ENCODE measurements at places on chromosomes 3 and 15.

DNA sequence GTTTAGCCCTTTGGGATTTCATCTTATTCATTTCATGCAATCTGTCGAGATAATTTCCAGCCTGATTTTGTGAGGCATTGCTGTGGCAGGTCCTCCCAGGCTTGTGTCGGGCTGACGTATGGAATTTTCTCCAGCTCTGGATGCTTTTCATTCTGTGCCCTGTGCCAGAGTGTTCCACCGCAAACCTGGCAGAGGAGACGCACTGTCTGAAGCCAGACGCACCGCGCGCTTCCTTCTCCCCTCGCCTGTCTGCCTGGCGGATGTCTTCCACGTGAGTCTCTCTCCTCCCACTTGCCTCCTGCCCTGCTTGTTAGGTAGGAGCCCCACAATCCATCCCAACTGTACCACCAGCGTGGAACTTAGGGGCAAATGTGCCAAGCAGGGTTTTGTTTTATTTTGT, 20.1 kb upstream of the GLCE start:
- no peak for DNase-seq

GRCh38 chr3:190499122-190499521, 14.8 kb upstream of the IL1RAP start:
- no peak for DNase-seq

DNA sequence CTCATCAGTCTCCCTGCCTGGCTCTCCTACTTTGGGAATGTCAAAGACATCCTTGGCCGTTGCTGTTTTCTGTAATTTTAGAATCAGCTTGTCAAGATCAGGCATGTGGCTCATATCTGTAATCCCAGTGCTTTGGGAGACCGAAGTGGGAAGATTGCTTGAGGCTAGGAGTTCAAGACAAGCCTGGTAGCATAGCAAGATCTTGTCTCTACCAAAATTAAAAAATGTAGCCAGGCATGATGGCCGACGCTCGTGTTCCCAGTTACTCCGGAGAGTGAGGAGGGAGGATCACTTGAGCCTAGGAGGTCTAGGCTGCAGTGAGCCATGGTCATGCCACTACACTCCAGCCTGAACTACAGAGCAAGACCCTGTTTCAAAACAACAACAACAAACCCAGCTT, 144.0 kb upstream of the ATP10A start:
- no peak for DNase-seq

DNA sequence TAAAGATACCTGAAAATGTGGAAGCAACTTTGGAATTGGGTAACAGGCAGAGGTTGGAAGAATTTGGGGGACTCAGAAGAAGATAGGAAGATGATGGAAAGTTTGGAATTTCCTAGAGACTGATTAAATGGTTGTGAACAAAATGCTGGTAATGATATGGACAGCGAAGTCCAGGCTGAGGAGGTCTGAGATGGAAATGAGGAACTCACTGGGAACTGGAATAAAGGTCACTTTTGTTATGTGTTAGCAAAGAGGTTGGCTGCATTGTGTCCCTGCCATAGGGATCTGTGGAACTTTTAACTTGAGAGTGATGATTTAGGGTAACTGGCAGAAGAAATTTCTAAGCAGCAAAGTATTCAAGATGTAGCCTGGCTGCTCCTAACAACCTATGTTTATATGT, 13.0 kb downstream of the MITF start:
- no peak for DNase-seq

DNA sequence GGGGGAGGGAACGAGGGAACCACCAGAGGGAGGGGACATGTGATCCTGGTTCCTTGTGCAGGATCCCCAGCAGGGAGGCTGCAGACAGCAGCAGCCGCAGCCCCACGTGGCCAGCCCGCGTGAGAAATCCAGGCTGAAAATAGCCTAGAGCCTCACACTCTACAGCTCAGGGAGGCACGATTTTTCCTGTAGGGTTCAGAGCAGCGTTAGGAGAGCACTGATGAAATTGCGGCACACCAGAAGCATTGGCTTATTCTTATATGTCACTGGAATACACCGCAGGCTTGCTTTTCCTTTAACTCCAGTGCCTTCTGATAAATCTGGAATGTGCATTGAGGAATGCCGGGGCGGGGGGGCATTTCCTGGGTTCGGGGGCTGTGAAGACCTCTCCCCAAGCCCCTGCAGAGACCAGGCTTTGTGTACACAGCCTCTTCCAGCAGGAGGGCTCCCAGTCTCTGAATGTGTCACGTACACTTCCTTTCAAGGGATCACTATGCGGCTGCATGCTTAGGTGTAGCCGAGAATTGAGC, 193.0 kb downstream of the ATP10A start:
- DNase-seq = no peak

GRCh38 chr15:40857601-40858341, 13.9 kb downstream of the SPINT1 start:
- peak; percentile 77 for DNase-seq

GRCh38 chr3:64003589-64003988, 19.7 kb downstream of the PSMD6 start:
- DNase-seq = no peak

DNA sequence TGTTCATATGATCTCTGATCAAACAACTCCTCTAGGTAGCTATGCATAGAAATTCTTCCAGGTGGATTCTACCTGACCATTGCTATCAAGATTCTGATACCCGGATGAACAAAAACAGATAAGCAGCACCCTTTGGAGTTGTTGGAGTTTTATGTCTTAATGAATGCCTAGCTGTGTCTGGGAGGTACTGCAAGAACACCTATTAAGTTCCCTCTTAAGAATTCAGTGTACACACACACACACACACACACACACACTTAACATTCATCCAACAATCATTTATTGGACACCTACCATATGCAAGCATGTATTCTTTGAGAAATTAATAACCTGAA, 58.1 kb upstream of the FNDC3B start:
- no peak for DNase-seq

DNA sequence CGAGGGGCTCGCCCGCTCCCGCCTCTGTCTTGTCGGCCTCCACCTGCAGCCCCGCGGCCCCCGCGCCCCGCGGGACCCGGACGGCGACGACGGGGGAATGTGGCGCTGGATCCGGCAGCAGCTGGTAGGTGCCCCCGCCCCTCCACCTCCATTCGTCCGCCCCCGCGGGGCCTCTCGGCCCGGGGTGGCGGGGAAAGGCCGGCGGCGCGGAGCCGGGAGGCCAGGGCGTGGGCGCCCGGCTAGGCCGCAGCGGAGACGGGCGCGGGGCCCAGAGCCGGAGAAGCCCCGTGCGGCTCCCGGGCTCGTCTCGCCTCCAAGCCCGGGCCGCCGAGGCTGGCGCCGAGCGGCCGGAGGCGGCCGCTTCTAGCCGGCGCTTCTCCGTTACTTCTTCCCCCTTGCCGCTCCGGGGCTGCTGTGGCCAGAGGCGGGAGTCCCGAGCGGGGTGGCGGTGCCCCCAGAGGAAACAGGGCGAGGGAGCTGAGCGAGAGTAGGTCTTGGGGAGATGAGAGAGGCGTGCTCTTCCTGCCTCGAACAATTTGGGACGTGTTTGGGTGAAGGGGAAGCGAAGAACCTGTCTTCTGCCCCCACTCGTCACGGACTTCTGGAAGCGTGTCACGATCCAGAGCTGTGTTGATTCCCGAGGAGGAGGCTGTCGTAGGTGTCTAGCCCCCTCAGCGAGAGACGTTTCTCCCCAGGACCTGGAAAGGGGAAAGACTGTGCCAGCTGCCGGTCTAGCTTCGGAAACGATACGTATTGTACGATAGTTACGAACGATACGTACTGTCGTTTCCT, 555 bp downstream of the ATP11B start:
- DNase-seq = no peak

- no peak for DNase-seq
Measured at GRCh38 chr3:171900446-171900845, 57.3 kb downstream of the TMEM212 start.

GRCh38 chr15:50134524-50135024, 15.5 kb upstream of the ATP8B4 start:
- DNase-seq = no peak

DNA sequence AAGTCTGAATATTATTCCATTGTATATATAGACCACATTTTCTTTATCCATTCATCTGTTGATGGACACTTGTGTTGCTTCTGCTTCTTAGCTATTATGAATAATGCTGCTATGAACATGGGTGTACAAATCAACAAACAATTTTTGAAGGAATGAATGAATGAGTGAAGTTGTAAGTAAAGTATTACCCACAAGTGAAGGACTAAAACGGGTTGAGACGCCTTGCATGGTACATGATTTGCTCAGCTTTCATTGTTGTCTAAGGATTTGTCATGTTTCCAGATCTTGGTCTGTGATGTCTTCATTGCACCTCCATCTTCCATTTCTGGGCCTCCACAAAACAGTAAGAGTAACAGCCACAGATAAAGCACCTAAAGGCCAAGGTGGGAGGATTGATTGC, 20.5 kb downstream of the IFT122 start:
- DNase-seq = no peak

- DNase-seq = no peak
Measured at GRCh38 chr3:140165781-140166180, 230.8 kb downstream of the CLSTN2 start.

DNA sequence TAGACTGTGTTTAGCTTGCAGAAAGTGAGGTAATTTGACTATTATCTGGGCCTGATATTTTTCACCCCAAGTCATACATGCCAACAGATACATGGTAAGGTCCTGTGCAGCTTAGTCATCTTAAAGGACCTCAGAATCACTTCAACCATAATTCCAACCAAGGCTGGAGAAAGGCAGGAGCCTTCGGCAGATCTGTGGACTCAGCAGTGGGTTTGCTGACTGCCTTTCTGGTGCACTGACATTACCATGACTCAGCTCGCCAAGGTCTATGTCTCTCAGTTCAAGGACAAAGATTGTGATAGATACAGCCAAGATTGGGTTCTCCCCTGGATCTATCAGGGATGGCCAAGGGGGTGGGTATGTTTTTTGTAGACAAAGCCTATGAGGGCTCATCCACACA, 32.7 kb downstream of the LYZL4 start:
- no peak for DNase-seq

DNA sequence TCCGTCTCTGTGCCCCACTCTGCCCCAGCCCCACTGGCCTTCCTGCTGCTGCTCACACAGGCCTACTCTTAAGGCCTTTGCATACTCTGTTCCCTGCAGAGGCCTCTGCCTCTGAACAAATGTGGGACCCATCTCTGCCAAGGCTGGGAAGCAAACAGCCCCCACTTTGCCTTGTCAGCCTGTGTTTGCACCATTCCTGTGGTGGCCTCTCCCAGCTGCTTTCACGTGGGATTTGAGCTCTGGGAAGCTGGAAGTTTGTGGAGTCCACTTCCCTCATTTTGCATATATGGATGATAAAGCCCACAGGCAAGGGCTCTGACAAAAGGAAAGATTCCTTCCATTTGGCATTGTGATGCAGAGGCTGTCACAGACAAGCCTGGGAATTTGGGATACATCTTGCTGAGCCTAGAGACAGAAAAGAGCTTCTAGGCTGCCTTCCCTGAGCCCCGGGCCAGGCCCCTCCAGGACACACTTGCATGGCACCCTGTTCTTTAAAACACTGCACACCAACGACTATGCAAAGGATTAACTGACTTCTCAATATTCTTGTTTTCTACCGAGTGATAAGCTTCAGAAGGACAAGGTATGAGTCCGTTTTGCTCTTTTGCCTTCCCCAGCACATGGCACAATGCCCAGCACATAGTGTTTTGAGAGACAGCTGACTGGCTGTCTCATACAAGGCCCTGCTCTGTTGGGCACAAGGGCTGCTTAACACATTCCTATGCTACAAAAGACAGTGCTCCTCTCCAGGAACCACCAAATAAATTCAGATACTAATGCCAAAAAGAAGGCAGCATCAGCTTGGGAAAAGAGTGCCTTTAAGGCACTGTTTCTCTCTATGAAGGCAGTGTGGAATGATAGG, 120.7 kb upstream of the TOPAZ1 start:
- DNase-seq = no peak

- no peak for DNase-seq
Measured at GRCh38 chr3:195911946-195912270, 3.6 kb upstream of the TNK2 start.

DNA sequence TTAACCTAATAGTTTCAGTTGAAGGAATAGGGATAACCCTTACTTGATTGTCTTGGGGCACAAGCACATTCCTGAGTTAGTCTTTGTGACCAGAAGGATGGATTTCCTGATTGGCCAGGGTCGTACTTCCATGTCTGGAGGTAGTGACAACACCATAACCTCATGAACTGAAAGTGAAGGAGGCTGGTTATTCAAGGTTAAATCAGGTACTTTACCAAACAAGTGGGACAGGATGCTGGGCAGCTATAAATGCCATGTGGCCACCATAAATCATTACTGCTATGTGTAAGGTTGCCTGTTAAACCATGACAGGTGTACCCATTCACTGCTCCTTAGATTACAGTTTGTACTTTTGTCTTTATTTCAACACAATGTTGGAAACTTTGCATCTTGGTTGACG, 128.3 kb upstream of the SAMMSON start:
- DNase-seq = no peak

DNA sequence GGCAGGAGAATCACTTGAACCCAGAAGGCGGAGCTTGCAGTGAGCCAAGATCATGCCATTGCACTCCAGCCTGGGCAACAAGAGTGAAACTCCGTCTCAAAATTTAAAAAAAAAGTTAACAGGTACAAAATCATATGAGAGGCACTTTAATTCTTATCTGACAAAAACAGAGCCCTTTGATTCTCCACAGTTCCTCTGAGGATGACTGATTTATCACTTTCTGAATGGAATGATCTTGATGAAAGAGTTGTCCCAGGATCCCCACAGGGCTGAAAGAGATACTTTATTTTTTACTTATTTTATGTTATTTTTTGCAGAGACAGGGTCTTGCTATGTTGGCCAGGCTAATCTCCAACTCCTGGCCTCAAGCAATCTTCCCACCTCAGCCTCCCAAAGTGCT, 4.0 kb downstream of the LHFPL4 start:
- DNase-seq = no peak

DNA sequence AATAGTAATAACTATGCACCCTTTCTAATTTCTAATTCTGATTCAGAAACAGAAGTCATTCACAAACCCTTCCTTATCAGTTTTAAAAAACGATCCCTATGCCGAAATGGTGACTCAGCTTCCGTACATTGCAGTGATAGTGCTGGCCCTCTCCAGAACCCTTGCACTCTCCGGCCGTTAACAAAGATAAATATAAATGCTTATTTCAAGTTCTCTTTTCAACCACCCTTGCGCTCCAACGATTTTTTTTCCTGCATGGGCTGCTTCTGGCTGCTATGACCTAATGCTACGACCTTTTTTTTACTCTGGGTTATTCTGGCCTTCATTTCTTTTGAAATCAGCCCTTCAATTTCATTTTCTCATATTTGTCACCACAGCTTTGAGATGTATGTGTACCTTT, 646.2 kb downstream of the NTRK3 start:
- no peak for DNase-seq

GRCh38 chr15:67190813-67191212, 63.6 kb downstream of the AAGAB start:
- DNase-seq = no peak

DNA sequence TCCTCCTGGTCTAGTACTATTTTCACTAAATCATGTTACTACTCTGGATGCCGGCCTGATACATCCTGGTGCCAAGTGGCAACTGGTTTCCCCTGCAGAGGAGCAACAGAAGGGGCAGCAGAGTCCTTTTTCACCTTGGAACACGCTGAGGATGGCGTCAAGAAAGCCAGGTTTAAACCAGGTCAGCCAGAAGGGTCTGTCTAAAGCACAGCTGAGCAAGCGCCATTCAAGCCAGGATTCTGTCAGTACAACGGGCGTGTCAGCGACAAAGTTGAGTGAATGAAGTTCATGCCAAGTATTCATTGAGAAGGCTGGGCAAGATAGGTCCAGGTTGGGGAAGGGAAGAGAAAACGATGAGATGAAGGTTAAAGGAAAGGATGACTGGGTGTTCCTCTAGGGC, 88.2 kb downstream of the FBN1 start:
- DNase-seq = no peak

GRCh38 chr3:30259730-30260129, 346.7 kb upstream of the TGFBR2 start:
- no peak for DNase-seq

GRCh38 chr15:26550880-26551279, 222.0 kb downstream of the GABRB3 start:
- no peak for DNase-seq
